Vagina (tissue), 2 donors: ENCODE measurements at places on chromosomes 7 and 10. TPM values are rescaled to one million over a fixed set of nuclear protein-coding genes. Genes with fewer than 3 reads are reported as not detected.
A peak's percentile ranks its signal among the peaks of the same experiment; 100 is the strongest.

The EN2 gene
- 0.98 TPM for total RNA-seq

The TMEM213 gene
- total RNA-seq = not detected

The NPSR1 gene
- total RNA-seq = not detected

The PPP1R17 gene
- not detected for total RNA-seq

The CNNM1 gene
- 2.5 TPM for total RNA-seq

The CYP3A4 gene
- total RNA-seq = not detected

The CLRN3 gene
- total RNA-seq = not detected

The FGFBP3 gene
- 0.74 TPM for total RNA-seq

DNA sequence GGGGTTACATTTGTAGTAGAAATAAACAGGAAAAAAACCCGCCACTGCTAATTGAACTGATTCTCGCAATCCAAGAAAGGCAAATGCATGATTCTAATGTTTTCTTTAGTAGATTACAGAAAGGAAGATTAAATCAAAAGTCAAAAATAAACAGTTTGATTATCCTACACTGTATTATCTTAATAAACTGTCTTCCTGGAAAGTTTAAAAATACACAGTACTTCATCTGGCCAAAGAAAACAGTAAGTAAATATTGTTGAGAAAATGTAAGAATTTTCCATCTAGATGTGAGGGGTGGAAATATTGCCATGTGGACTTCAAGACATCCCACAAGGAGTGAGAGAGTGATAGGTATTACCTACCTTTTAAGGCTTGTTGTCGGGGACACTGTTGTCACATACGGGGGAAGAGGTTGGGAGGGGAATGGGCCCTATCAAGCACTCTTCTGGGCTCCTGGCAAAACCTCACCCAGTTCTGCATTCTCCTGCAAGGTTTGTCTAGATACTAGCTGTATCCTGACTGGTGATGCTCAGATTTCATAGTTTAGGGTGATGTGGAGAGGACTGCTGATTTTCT is 17.8 kb downstream of the GRK5 start:
- DNase-seq = no peak

GRCh38 chr10:46092524-46093081 is 46.5 kb upstream of the MSMB start:
- peak; percentile 32 for DNase-seq

GRCh38 chr7:33432821-33433220 is 303.5 kb downstream of the BBS9 start:
- no peak for DNase-seq

DNA sequence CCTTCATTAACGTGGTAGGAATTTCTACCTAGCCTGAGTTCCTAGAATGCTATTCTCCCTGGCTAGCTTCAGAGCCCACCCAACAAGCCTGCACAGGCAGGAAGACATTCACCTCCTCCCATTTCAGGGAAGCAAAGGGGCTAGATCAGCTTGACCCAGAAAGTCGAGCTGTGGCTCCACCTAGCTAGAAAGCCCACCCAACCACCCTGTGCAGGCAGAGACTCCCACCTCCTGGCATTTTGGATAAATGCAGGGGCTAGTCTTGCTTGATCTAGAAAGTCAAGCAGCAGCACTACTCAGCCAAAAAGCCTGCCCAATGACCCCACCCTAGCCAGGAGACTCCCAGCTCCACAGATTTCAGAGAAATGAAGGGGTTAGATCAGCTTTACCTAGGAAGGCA is 479.5 kb downstream of the SDK1 start:
- DNase-seq = no peak

GRCh38 chr10:45454859-45455258 is 80.8 kb downstream of the ALOX5 start:
- DNase-seq = no peak

DNA sequence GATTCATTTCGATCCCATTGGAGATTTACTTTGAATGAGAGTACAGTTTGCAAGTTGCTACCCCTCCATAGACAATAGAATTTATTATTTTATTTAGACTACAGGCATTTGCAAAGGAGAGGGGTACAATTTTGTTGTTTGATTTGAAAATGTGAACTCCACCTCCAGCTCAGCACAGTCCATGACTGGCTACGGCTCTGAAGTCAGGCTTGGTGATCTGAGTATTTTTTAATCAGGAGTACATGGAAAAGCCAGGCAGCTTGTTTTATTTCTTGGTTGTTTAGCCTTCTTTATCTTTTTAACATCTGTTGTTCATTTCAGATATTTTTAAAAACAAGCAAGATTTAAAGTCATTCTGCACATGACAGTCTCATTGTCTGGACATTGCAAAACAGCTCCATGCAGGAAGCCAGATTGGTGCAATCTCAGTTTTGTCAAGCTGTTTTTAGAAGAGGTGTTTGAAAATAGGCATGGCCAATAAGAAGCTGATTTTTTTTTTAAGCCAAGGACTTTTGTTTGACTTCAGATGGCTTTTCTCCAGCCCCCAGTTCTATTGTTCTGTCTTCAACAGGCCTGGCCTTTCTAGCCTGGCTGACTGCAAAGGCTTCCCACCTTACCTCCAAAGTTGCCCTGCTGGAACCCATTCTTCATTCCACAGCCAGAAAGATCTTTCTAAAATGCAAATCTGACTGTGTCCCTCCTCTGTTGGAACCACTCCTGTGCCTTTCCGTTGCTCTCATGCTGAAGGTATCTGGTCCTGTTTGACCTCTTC is 12.2 kb downstream of the PLXDC2 start:
- DNase-seq = no peak

- no peak for DNase-seq
Measured at GRCh38 chr7:133556048-133556447, 303.2 kb downstream of the EXOC4 start.

GRCh38 chr7:46741938-46742540 is 821.0 kb upstream of the IGFBP3 start:
- DNase-seq = no peak

- no peak for DNase-seq
Measured at GRCh38 chr10:43665054-43665453, 16.4 kb upstream of the ZNF32 start.

DNA sequence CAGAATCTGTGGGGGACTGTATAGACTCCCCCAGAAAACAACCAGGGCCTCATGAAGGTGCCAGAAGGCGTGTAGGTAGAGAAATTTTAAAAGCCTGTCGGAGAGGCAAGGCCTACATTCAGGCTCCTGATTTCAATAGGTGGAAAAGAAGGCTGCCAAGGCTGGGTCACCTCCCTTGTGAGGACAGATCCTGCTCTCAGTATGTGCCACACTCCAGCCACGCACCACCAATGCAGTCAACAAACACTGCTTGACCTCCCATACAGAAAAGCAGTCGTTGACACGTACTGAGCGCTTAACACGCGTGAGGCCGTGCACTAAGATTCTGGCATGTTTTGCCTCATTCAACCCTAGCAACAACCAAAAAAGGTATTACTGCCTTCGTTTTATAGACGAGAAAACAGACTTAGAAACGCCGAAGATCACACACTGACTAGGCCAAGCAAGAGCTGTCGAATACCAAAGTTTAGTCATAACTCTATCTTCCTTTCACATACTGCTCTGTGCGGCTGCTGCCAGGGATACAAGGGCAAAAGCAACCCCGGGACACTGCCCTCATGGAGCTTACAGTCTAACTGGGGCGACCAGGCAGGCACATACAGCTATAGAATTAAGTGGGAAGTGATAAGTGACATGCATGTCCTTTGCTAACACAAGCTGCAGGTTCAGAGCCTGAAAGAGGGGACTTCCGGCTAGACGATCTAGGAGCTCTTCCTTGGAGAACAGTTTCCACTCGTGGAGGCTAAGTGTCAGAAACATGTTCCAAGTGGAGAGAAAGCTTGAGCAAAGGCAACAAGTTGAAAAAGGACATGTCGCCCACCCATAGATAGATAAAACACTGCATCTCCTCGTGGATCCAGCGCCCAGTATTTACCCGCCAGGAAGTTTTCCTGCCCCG is 797 bp upstream of the NKX2-3 start:
- DNase-seq = no peak

- DNase-seq = no peak
Measured at GRCh38 chr7:3753868-3754267, 452.8 kb downstream of the SDK1 start.

DNA sequence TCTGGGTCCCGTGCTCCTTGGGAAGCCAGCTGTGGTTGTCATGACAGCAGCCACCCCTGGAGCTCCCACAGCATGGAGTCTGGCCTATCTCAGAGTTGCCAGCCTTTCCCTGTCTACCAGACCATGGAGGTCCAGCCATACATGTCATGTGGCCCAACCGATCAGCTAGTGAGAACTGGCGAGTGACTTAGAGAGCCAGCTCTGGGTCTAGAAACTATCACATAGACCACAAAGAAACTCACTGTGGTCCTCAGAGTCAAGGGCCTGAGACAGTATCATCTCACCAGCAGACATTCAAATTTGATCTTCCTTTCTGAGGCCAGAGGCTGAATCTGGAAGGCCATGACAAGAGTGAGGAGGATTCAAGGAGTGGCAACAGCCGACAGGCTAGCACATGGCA is 223.3 kb upstream of the GPR26 start:
- no peak for DNase-seq

DNA sequence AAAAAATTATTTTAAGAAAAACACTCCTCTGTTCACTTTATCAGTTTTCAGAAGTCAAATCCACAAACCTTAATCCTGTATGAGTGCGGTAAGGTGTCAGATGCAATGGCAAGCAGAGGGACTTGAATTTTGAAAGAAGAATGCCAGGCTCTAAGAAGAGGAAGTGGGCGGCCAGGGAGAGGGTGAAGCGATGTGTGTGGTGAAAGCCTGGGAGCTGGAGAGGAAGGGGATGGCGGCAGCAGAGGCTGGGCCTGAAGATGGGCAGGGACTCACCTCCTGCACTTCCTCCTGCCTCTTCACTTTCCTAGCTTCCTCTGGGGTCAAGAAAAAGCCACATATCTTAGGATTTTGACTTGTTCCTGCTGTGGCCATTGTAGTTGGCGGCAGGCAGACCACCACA is 609.6 kb downstream of the PARD3 start:
- DNase-seq = no peak

DNA sequence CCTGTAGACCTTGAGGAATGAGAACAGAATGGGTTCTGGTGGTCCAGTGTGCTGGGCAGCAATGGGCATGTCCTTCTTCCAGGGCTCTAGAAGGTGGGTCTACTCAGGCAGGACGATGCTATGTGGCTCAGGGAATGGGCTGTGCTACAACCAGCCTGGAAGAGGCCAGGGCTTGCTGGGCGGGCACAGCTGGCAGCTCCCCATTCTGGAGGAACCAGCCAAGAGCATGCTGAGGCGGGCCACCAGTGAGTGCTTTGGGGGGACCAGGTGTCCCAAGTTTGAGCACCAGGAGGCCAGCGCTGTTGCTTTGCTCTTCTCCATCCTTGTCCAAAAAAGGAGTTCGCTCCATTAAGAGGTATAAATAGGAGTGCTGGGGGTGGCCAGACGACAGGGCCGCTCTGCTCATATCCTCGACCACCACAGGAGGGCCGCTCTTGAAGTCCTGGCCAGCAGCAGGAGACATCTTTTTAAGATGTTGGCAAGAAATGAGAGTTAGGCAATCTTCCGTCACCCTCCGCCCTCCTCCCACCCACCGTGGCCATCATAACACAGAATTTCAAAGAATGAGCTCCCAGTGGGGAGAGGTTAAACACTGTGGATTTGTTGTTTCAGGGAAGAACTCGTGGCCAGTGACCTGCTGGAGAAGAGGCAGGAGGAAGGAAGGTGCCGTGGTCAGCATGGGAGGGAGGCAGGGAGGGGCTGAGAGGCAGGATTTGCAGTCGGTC is 141.3 kb downstream of the GRK5 start:
- no peak for DNase-seq
